ENCODE measurements at places on chromosomes 2 and 18. TPM values are rescaled to one million over a fixed set of nuclear protein-coding genes. Genes with fewer than 3 reads are reported as not detected.

DNA sequence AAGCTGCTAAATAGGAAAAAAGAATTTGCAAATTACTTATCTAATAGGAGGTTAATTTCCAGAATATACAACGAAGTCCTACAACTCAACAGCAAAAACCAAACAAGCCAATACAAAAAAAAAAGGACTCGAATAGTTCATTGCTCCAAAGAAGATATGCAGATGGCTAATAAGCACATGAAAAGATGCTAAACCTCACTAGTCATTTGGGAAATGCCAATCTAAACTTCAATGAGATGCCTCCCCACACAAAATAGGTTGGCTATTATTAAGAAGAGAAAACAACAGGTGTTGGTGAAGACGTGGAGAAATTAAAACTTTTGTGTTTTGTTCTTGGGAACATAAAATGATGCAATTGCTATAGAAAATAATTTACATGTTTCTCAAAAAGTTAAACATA lies 1634.4 kb upstream of the DDX18 start:
- DNase-seq = no peak

DNA sequence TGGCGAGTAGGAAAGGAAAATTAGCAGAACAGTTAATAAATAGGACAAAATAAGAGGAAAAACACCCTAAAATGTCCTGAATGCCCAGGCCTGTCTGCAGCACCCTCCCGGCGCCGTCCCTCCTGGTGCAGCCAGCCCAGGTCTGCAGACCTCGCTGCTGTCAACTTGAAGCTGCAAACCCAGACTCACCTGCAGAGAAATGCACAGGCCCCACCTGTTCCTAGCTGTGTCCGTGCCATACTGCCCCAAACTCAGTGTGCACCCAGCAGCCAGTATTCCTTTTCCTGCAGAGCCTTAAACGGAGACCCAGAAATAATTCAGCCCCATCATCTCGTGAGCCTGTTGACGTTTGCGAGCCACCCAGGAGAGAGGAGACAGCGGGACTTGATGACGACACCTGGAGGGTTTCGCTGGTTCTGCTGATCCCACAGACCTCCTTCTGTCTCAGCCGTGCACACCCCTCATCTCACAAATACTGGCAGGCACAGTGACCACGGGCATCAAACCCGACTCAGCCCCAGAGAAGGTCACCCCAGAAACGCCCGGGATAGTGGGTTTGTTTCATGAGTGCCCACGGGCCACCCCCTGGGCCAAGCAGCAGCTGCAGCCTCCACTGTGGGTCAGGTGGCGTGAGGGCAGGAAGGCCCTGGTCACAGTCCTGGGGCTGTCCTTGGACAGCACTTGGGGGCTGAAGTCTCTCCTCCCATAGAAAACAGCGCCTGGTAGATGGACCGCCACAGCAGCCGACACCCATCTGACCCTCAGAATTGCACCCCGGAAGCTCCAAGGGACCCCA lies 239.5 kb upstream of the SALL3 start:
- no peak for DNase-seq

- no peak for DNase-seq
Observed at GRCh38 chr18:11146238-11146946, 3.0 kb downstream of the PIEZO2 start.

GRCh38 chr2:229434187-229434586 lies 163.1 kb upstream of the PID1 start:
- no peak for DNase-seq

DNA sequence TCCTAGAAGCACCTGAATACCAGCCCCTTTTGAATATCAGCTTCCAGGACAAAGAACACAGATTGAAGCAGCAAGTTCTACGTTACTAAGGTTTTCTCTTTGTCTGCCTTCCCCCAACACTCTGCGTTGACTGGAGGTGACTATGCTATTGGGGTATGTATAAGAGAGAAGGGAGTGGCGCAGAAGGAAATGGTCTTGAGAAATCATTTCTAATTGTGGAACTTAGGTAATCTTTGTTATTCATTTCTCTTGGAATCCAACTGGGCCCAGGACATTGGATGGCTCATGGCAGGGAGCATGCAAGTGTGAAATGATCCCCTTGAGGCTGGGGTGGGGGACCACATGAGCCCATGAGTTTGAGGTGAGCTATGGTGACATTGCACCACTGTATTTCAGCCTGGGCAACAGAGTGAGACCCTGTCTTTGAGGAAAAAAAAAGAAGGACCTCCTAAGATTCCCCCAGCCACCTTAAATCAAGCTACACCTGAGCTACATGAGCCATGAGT lies 29.7 kb downstream of the XDH start:
- DNase-seq = peak; percentile 99

GALNT5 gene
- polyA plus RNA-seq = 4.4 TPM

CTDP1 gene
- 13.5 TPM for polyA plus RNA-seq

PDE11A gene
- not detected for polyA plus RNA-seq

GPR35 gene
- 0.03 TPM for polyA plus RNA-seq

TDRD15 gene
- not detected for polyA plus RNA-seq

KIF5C gene
- 0.02 TPM for polyA plus RNA-seq

All from foreskin keratinocyte (primary cell).